Activated CD4-positive, alpha-beta memory T cell treated with anti-CD3 and anti-CD28 coated beads for 36 hours (primary cell): ENCODE measurements at places on chromosomes 2 and 18. TPM values are rescaled to one million over a fixed set of nuclear protein-coding genes. Genes with fewer than 3 reads are reported as not detected.
A peak's percentile ranks its signal among the peaks of the same experiment; 100 is the strongest.

DNA sequence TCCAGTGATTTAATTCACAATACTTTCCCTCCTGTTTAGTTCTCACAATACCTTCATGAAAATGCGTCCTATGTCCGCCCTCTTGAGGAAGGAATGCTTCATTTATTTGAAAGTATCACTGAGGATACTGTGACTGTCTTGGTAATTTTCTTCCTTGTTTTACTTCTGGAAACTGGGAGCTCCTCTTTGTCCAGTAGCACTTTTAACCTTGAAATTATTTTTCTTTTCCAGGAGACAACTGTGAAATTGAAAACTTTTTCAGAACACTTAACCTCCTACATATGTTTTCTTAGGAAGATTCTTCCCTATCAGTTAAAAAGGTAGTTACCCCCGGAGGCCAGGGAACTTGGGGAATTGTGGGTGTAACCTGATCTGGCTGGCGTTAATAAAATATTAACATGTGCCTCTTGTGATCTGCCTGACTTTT is 58.9 kb upstream of the STON1 start:
- H3K36me3 ChIP-seq = peaks cover 37% of the 10 kb centered on the region
- no peak overlapping the region for H3K4me3 ChIP-seq
- no peaks in the 10 kb centered on the region for H3K27me3 ChIP-seq
- H3K4me1 ChIP-seq = no peaks in the 10 kb centered on the region
- no peak overlapping the region for H3K27ac ChIP-seq

GRCh38 chr18:63953811-63954210 is 4.7 kb downstream of the HMSD start:
- DNase-seq = no peak
- peaks cover 19% of the 10 kb centered on the region for H3K36me3 ChIP-seq
- peaks cover 17% of the 10 kb centered on the region for H3K27me3 ChIP-seq
- peaks cover 32% of the 10 kb centered on the region for H3K4me1 ChIP-seq
- no peak overlapping the region for H3K4me3 ChIP-seq

The DSG1 gene
- total RNA-seq = not detected

DNA sequence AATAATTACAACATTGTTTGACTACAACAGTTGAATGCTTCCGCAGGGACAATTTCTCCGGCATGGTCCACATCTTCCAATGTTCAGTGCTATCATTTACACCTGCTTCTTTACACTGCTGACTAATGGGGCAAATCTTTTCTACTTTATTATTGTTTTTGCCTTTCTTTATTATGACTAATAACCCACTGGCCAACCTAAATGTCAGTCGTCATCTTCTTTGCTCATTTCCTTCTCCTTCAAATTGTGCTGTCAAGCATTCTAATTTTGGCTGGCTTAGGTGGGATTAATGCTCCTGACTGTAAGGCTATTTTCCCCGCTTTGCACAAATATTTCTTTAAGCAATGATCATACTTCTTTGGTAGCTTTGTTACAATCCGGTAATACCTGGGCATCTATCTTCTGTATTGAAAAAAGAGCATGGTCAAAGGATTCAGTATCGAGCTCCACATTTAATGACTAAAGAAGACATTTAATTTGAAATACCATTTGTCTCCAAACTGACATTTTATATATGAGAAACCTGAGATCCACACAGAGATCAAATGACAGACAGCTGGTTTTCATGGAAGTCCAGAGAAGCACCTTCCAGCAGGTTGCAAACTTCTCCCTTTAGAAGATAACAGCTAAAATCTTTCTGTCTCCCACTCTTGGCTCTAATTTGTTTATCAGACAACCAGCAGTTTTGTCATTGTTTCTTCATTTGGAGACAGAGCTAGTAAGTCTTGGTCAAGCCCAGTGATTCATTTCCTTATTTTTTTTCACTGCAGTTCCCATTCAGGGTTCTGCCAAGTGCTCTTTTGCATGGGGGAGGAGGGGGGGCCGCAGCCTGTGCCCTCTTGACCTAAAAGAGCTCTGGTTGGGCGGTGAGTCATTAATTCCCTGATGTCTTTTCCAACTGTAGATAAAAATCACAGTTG is 132.9 kb downstream of the SOCS6 start:
- no peak overlapping the region for H3K4me3 ChIP-seq
- peaks cover 11% of the 10 kb centered on the region for H3K27me3 ChIP-seq
- peaks cover 4% of the 10 kb centered on the region for H3K4me1 ChIP-seq
- no peak overlapping the region for H3K27ac ChIP-seq
- H3K36me3 ChIP-seq = no peaks in the 10 kb centered on the region

DNA sequence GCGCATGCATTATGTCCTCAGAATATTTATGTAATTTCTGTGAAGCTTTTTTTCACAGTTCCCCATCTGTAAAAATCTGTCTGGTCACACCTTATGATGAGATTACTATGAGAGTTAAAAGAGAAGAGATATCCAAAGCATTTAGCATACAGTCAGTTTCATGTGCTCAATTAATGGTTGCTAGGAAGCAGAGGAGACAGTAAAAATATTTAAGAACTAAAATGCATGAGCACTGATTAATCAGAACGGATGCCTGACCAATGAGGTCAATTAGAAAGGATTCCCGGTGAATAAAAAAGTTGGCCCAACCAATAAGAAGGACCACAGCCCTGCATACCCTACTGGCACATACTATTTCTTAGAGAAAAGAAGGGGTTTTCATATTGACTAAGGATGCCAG is 12.0 kb upstream of the CRIM1 start:
- DNase-seq = no peak
- H3K27me3 ChIP-seq = peaks cover 7% of the 10 kb centered on the region
- H3K4me1 ChIP-seq = no peaks in the 10 kb centered on the region
- H3K27ac ChIP-seq = no peak overlapping the region

The SERPINB11 gene
- not detected for total RNA-seq

GRCh38 chr2:237980087-237980486 is 13.3 kb downstream of the UBE2F start:
- no peak overlapping the region for H3K4me3 ChIP-seq
- H3K36me3 ChIP-seq = peaks cover 10% of the 10 kb centered on the region
- DNase-seq = no peak
- peaks cover 53% of the 10 kb centered on the region for H3K4me1 ChIP-seq

DNA sequence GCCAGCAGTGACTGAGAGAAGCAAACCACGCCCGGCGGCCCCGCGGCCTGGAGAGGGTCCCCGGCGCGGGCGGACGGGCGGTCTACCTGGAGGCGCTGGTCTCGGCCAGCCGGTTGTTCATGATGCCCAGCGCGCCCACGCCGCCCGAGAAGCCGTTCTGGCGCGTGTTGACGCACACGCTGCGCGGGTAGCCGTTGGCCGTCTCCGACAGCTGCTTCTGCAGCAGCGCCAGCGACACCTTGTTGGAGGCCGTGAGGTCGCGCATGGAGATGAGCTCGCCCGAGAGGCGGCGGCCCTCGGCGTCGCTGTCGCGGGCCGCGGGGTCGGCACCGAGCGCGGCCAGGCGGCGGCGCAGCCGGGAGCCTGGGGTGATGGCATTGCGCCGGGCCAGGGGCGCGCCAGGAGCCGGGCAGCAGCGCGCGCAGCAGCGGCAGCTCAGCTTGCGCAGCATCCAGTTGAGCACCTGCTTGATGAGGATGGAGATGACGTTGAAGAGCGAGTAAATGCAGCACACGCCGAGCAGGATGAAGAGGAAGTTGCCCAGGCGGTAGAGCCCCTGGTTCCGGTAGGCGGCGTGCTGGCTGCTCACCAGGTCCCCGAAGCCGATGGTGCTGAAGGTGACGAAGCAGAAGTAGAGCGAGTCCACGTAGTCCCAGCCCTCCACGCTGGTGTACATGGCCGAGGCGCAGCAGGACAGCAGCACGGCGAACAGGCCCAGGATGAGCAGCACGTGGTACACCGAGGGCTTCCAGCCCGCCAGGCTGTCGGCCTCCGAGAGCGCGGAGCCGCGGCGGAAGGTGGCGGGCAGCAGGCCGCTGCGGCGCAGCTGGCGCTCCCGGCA is 118.1 kb downstream of the MSH2 start:
- peaks cover 8% of the 10 kb centered on the region for H3K4me1 ChIP-seq
- H3K36me3 ChIP-seq = no peaks in the 10 kb centered on the region
- peak overlapping the region; percentile 78 for H3K4me3 ChIP-seq

- no peaks in the 10 kb centered on the region for H3K36me3 ChIP-seq
- DNase-seq = no peak
- no peak overlapping the region for H3K4me3 ChIP-seq
- no peaks in the 10 kb centered on the region for H3K4me1 ChIP-seq
- peaks cover 2% of the 10 kb centered on the region for H3K27me3 ChIP-seq
- H3K27ac ChIP-seq = no peak overlapping the region
Measured at GRCh38 chr2:18119883-18120282, 241.4 kb downstream of the KCNS3 start.

The C1QL2 gene
- total RNA-seq = not detected

The TBR1 gene
- total RNA-seq = not detected

DNA sequence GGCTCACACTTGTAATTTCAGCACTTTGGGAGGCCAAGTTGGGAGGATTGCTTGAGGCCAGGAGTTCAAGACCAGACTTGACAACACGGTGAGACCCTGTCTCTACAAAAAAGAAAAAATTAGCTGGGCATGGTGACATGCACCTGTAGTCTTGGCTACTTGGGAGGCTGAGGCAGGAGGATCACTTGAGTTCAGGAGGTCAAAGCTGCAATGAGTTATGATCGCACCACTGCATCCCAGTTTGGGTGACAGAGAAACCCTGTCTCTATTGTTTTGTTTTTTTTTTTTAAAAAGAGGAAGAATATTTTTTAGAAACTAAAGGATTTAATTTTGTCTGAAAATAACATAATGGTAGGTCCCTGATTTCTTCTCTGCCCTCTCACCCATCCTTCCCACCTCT is 79.4 kb upstream of the TMEM200C start:
- DNase-seq = no peak
- H3K36me3 ChIP-seq = no peaks in the 10 kb centered on the region
- H3K27ac ChIP-seq = no peak overlapping the region
- no peaks in the 10 kb centered on the region for H3K4me1 ChIP-seq

The CIAO1 gene
- total RNA-seq = 86.6 TPM

DNA sequence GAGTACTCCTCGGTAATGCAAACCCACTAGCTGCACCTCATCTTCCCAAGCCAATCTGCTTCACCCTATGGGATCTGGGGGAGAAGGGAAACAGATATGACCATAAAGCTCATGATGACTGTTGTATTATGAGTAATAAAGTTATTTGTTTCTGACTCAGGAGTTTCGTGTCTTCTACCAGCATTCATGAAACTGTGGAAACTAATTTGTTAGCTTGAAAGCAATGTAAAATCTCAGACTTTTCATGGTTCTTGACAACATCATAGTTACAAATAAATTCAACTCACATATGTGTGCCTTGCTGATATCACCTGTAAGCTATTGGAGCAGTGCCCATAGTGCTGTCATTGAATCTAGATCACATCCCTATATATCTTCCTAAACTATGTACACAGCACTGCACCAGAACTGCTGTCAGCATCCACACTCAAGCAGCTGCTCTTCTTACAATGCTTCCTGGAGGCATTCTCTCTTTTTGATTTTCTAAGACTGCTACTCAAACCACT is 135.6 kb upstream of the KYNU start:
- H3K4me3 ChIP-seq = no peak overlapping the region
- no peaks in the 10 kb centered on the region for H3K27me3 ChIP-seq
- H3K27ac ChIP-seq = no peak overlapping the region
- no peaks in the 10 kb centered on the region for H3K4me1 ChIP-seq
- no peak for DNase-seq

The CFAP65 gene
- not detected for total RNA-seq

The OTOF gene
- total RNA-seq = 1.6 TPM

- H3K36me3 ChIP-seq = peaks cover 2% of the 10 kb centered on the region
- peak overlapping the region; percentile 88 for H3K27ac ChIP-seq
- no peak for DNase-seq
- peak overlapping the region; percentile 98 for H3K4me3 ChIP-seq
- H3K27me3 ChIP-seq = peaks cover 2% of the 10 kb centered on the region
Measured at GRCh38 chr18:23453680-23454058, 582 bp downstream of the RIOK3 start.

DNA sequence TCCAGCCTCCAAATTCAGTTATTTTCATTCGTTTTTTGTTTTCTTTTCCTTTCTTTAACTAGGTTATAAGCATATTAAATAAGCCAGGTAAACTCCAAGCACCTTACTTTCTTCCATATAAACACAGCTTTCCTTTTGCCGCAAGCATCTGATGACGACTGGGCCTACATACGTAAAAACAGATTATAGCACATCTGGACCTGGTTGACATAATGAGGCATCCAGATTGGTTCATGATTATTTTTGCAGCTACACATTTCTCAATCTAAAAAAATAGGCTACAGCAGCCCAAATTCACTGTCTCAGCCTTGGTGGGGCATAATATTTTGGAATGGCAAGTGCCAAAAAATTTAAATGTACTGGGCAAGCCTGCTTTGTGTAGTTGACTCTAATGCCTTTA is 7.7 kb downstream of the CYP1B1 start:
- no peak overlapping the region for H3K4me3 ChIP-seq
- peaks cover 17% of the 10 kb centered on the region for H3K27me3 ChIP-seq
- H3K27ac ChIP-seq = no peak overlapping the region
- H3K36me3 ChIP-seq = no peaks in the 10 kb centered on the region
- no peak for DNase-seq

DNA sequence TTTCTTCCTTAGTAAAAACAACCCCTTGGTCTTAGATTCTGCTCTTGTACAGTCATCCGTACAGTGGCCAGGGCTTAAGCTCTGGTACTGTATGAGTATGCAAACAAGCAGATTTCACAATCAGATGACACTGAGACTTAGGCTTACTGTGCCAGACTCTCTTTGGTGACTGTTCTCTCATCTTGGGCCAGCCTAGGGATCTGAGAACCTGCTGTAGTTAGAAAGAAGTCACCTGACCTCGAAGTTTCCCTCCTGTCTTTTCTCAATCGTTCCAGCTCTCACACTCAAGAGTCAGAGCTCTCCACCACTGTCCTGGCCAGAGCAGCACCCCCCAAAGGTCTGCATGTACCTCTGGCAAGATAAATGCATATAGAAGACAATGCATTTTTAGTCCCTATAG is 63.2 kb downstream of the ZEB2 start:
- DNase-seq = peak; percentile 31
- H3K27ac ChIP-seq = no peak overlapping the region
- peaks cover 52% of the 10 kb centered on the region for H3K4me1 ChIP-seq
- H3K4me3 ChIP-seq = no peak overlapping the region

DNA sequence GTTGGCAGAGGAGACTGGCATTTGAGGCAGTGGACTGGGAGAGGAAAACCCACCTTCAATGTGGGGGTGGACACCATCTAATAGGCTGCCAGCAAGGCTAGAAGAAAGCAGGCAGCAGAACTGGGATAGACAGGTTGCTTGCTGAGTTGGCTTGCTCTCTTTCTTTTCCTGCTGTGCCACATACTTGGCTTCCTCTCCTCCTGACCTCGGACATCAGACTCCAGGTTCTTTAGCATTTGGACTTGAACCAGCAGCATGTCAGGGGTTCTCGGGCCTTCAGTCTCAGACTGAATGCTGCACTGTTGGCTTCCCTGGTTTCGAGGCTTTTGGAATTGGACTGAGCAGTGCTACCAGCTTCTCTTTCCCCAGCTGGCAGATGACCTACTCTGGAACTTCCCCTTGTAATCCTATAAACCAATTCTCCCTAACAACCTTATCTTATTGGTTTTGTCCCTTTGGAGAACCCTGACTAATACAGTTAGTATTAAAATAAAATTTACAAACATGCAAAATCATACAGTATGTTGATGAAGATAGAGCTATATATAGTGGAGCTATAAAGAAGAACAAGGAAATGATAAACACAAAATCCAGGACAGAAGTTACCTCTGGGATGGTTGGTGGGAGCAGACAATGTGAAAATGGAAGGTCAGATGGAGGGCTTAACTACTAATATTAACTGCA is 15.9 kb downstream of the DSEL start:
- H3K27me3 ChIP-seq = peaks cover 3% of the 10 kb centered on the region
- no peaks in the 10 kb centered on the region for H3K36me3 ChIP-seq
- H3K4me1 ChIP-seq = no peaks in the 10 kb centered on the region
- H3K27ac ChIP-seq = no peak overlapping the region
- H3K4me3 ChIP-seq = no peak overlapping the region
